ENCODE measurements at places on chromosomes 6 and 20.

GRCh38 chr6:28537509-28538140 is 11.9 kb downstream of the GPX5 start:
- DNase-seq: no peak

DNA sequence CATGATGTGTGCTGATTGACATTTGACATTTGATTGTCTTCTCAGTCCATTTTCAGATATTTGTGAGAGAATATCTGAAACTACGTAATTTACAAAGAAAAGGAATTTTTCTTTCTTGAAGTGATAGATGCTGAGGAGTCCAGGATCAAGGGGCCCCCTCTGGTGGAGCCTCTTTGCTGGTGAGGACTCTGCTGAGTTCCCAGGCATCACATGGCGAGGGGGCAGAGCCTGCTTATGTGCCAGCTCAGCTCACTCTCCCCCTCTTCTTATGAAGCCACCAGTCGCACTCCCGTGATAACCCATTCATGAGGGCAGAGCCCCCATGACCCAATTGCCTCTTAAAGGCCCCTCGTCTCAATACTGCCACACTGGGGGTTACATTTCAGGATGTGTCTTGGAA is 91.3 kb downstream of the RPP40 start:
- DNase-seq: no peak

- no peak for DNase-seq
Observed at GRCh38 chr6:157030755-157031154, 253.6 kb downstream of the ARID1B start.

DNA sequence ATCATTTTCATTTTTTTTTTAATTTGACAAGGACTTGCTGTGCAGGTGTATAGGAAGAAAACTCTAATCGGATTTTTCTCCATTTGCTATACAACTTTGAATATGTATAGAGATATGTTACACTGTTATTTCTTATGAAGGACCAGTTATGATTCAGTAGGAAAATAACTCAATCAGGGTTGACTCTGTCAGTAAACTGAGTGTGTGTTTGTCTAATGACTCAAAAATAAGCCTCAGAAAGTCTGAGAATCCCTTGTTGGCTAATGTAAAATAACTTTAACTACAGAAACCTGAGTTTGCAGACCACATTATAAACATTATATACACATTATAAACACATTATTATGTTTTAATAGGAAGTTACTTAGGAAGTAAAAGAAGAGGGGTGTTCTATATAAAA is 352.6 kb downstream of the RIMS1 start:
- no peak for DNase-seq

GRCh38 chr6:125432963-125433362 is 131.2 kb upstream of the HDDC2 start:
- DNase-seq: no peak

DNA sequence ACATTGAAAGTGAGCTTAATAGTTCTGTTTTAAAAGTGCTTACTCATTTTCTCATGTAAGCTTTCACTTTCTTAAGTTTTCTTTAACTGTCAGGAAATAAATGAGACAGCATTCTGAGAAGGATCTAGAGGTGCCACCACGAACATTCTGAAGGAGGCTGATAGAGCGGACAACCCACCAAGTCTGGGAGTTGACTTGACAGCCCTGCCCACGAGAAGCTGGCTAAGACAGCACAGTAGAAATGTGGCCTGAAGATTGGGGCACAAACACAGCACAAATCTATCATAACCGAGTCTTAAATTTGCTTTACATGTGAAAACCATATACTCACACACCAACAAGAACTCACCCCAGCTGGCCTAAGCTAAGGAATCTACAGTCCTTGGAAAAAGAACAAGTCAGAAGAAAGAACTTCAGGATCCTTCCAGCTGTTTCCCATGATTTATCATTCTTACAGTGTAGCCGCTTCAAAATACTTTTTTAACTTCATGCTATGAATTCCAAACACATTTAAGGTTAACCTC is 144.2 kb upstream of the TNFAIP3 start:
- no peak for DNase-seq

DNA sequence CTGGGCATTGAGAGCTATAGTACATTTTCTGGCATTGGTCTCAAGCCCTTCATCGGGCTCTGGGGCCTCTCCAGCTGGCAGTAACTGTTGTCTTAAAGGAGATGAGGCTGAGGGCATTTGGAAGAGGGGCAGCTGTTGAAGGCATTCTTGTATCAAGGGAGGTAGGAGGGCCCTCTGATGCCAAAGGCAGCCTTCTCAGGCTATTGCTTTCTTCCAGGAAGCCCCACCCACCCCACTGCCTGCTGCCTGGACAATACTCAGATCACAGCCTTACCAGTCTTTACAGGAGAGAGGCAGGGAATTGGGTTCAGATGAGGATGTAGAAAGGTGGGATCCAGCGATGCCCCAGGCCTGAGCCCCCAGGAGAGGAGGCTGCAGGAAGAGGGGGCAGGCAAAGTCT is 46.0 kb downstream of the CPXM1 start:
- DNase-seq: no peak
